ENCODE measurements at places on chromosomes 13 and 19.
A peak's percentile ranks its signal among the peaks of the same experiment; 100 is the strongest.

- no peak for DNase-seq
Observed at GRCh38 chr13:32317716-32318465, 2.6 kb downstream of the BRCA2 start.

DNA sequence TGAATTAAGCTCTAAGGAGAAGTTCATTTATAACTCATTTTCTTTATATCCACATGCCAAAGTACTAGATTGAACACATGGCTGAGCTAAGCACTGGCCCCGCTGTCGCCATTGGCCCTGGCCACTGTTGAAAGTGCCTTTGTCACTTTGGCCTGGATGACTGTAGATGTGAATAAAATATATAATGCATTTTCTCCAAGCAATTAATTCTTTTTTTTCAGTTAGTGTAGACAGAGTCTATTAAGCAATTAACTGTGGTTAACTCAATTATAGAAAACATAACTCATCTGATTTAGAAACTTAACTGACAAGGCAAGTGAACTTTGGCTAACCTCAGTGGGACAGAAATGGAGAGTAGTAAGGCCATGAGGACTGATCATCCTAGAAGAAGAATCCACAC, 965.6 kb downstream of the EFNB2 start:
- DNase-seq: no peak

- no peak for DNase-seq
Observed at GRCh38 chr13:73544175-73544574, 485.4 kb downstream of the KLF5 start.

- DNase-seq: no peak
Observed at GRCh38 chr13:37736045-37736444, 133.5 kb downstream of the TRPC4 start.

DNA sequence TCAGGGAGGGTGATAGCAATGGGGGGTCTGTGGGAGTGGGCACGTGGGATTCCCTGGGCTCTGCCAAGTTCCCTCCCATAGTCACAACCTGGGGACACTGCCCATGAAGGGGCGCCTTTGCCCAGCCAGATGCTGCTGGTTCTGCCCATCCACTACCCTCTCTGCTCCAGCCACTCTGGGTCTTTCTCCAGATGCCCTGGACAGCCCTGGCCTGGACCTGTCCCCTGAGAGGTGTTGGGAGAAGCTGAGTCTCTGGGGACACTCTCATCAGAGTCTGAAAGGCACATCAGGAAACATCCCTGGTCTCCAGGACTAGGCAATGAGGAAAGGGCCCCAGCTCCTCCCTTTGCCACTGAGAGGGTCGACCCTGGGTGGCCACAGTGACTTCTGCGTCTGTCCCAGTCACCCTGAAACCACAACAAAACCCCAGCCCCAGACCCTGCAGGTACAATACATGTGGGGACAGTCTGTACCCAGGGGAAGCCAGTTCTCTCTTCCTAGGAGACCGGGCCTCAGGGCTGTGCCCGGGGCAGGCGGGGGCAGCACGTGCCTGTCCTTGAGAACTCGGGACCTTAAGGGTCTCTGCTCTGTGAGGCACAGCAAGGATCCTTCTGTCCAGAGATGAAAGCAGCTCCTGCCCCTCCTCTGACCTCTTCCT, 9.3 kb upstream of the CEACAM7 start:
- DNase-seq: no peak

DNA sequence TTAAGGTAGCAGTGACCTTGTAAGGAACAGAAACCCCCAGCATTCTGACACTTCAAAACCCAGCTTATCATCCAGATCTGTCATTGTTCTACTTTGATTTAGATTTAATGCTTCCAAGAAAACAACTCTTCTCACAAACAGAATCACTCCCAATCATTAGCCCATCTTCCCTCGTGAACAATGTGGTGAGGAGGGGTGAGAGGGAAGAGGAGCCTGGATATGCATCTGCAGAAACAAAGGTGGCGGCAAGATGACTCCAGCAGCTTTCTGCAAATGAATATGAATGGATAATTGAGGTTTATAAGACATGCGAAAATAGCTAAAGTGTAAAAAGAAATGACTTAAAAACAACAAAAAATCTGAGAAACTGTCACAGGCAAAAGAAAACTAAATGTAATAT, 859.9 kb upstream of the SLC10A2 start:
- no peak for DNase-seq

GRCh38 chr19:49690079-49690655, 749 bp upstream of the CPT1C start:
- DNase-seq: no peak

GRCh38 chr13:73138276-73138637, 79.5 kb downstream of the KLF5 start:
- DNase-seq: no peak

GRCh38 chr13:79389026-79389425, 17.0 kb downstream of the RBM26 start:
- DNase-seq: no peak

GRCh38 chr19:44260343-44260681, 626 bp downstream of the ZNF233 start:
- peak; percentile 24 for DNase-seq

GRCh38 chr13:98233127-98233526, 56.1 kb upstream of the RNF113B start:
- no peak for DNase-seq

- no peak for DNase-seq
Observed at GRCh38 chr19:17448131-17448967, at the start of gene TMEM221. Gene TMEM221, minus strand, starts transcription at chr19:17448668. Its CDS starts 206 bp downstream, at chr19:17448462.

DNA sequence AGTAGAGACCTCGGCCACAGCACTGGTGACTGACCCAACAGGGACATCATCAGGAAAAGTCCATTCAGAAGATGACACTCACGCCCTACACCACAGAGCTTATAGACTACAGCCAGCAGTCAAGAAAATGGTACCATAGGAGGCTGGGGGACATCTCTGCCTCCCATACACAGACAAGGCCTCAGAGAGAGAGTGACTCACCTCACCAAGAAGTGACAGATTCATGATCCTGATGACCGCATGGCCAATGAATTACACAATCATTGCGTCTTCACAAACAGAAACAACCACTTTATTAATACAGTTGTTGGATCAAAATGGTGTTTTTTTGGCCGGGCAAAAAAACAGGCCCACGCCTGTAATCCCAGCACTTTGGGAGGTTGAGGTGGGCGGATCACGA, 260.8 kb upstream of the TSHZ3 start:
- no peak for DNase-seq

GRCh38 chr13:62524498-62524897, 1108.8 kb upstream of the PCDH20 start:
- DNase-seq: no peak

GRCh38 chr19:53808710-53809125, 15.4 kb downstream of the NLRP12 start:
- DNase-seq: no peak

DNA sequence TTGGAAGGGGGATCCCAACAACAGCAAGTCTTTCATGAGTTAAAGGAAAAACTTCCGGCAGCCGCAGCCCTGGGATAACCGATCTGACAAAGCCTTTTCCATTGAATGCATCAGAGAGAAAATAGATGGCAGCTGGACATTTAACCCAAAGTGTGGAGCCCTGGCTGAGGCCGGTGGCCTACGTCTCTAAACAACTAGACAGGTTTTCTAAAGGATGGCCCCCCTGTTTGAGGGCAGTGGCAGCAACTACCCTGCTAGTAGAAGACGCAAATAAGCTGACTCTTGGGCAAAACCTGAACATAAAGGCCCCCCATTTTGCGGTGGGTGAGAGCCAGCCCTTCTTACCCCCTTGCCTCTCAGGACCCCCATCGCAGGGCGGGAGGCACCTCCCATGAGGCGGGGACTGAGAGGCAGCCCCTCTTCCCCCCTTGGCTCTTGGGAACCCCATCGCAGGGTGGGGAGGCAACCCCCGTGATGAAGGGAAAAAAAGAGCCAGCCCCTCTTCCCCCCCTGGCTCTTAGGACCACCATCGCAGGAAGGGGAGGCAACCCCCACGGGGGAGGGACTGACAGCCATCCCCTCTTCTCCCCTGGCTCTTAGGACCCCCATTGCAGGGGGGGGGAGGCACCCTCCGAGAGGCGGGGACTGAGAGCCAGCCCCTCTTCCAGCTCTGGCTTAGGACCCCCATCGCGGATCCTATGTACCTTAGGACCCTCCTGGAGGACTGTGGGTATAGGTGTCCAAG, 2422.9 kb upstream of the PCDH20 start:
- no peak for DNase-seq

DNA sequence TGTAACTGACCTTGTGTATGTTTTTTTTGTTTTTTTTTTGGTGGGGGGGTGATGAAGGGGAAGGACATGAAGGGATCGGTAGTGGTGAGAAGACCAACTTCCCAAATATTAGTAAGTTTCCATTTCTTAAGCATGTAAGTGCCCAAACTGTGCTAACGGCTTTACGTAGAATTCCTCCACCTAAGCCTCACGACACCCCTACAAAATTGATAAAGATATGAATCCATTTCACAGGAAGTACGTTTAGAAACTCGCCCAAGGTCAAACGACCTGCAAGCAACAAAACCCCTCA, 649 bp downstream of the UQCRFS1 start:
- no peak for DNase-seq

DNA sequence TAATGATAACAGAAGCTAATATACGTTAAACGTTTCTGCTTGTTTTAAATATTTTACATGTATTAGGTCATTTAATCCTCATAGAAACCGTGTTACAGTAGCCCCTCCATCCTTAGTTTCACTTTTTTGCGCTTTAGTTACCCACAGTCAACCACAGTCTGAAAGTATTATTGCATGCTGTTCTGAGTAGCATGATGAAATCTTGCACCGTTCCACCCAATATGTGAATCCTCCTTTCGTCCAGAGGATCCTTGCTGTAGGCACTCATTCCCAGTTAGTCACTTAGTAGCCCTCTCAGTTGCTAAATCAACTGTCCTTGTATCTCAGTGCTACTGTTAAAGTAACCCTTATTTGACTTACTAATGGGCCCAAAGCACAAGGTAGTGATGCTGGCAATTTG, 257.8 kb downstream of the ENOX1 start:
- DNase-seq: no peak

DNA sequence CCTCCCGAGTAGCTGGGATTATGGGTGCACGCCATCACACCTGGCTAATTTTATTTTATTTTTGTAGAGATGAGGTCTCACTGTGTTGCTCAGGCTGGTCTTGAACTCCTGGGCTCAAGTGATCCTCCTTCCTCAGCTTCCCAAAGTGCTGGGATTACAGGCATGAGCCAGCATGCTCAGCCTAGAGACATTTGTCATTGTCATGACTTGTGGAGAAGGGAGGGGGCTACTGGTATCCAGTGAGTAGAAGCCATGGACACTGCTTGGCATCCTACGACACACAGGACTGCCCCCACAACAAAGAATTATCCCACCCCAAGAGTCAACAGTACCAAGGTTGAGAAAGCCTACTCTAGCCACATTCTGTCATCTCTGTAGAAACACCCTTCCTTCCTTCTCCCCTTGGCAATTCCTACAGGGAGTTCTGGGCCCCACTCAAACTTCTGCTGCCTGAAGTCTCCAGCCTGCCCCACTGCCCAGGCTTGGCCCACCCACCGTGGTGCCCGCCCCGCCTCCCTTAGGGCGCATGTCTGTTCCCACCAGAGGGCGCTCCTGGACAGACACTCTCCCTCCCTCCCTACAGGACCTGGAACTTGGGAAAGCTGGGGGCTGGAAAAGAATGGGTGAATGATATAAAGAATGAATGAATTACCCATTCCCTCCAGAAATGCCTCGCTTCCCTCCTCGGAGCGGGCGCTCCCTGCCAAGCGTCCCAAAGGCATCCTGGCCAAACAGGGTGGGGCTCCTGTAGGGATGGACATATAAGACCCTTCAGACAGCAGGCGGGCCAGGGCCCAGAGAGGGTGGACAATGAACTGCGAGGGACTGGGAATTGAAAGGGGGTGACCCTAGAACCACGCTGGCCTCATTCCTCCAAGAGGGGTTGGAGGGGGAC, 5.5 kb upstream of the EMP3 start:
- DNase-seq: peak; percentile 59

DNA sequence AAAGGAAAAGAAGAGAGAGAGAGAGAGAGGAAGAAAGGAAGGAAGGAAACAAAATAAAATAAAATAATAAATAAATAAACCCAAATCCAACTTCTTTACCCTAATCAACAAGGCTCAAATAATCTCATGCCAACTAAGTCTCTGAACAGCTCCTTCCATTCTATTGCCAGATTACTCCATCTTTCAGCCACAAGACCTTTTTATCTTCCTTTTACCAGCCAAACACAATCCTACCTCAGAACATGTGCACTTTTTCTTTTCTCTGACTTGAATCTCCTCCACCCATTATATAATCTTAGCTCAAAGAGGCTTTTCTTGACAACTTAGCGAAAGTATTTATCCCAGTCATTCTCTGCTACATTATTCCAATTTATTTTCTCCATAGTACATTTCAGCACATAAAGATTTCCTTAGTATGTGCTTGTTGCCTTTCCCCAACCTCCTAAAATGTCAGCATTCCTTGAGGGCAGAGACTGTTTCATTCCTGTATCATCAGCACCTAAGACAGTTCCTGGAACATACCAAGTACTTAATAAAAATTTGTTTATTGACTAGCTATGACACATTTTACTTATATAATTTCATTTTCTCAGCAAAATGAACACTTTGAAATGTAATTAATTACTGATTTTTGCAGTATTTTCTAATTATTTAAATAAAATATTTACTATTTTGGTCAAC, 33.5 kb upstream of the USPL1 start:
- DNase-seq: no peak

- DNase-seq: no peak
Observed at GRCh38 chr13:86003029-86003428, 203.8 kb upstream of the SLITRK6 start.

DNA sequence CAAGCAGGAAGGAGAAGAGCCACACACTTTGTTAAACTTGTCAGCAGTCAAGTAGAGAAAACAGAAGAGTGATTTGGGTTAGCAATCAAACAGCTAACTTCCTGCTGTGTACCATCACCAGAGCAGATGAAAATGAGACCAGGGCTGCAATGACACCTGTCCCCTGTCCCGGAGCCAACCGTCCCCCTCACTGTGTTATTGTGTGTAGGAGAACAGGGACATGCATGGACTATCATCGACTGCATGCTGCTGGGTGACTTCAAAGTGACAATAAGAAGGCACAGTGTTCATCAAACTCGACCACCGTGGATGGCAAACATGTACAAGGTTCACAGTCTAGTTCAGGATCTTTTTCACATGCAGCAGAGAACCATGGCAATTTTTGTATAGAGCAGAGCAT, 94.0 kb upstream of the SLC15A1 start:
- DNase-seq: no peak

DNA sequence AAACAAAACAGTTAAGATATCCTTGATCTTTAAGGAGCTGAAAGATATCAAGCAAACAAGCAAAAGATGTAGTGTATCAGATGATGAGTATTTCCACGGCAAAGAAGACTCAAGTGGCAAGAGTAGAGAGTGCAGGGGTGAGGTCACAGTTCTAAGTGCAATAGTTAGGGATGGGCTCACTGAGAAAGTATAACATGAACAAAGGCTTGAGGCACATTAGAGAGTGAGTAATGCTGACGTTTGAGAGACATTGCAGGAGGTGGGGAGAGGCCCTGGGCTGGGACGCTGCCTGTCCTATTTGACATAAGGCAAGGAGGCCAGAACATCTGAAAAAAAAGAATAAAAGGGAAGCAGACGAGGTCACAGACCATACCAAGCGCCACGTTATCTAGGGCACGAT, 1.4 kb downstream of the DUXA start:
- no peak for DNase-seq

All from putamen (tissue), 1 donor.